Left colon (tissue), 2 donors: ENCODE measurements at places on chromosomes 5 and 9. TPM values are rescaled to one million over a fixed set of nuclear protein-coding genes. Genes with fewer than 3 reads are reported as not detected.

DNA sequence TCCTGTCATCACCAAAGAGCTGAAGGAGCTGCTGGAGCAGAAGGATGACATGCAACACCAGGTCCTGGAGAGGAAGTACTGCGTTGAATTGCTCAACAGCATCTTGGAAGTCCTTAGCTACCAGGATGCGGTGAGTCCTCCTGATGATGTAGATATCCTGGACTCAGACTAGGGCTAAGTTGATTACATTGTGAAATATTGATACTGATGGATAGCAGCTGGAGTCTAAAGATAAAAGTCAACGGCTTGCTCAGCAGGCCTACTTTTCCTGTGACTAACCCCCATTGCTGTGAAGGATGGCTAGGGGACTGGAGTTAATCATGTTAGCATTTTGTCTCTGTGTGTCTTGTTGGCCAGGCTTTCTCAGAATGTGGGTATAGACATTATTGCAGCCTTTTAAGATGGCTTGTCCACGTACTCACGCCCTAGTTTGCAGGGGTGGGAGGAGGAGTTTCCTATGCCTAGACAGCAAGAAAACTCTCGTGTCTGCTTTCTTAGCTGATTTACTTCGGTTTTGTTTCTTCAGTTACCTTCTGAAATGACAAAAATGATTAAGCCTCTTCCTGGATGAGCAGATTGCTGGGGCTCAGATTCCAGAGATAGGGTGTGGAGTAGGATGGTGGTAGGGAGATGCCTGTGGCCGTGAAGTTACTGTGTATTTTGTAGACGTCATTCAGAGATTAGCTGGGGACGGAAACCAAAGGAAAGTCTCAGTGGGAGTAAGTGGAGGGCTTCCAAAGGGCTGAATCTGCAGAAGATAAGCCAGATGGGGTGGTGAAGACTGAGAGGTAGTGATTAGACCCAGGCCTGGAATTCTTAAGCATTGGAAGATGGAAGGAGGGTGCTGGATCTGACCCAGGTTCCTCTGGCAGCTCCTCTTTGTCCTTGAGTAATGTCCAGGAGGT is 166.3 kb downstream of the DOCK2 start:
- DNase-seq = no peak

- no peak for DNase-seq
These were observed 25.9 kb upstream of the AP3B1 start for GRCh38 chr5:78320401-78320800.

- DNase-seq = no peak
These were observed 6.2 kb downstream of the NR6A1 start for GRCh38 chr9:124764774-124765438.

- DNase-seq = no peak
These were observed 27.1 kb downstream of the ABCA1 start for GRCh38 chr9:104900871-104901270.

The THOC3 gene
- 22.3 TPM for total RNA-seq

DNA sequence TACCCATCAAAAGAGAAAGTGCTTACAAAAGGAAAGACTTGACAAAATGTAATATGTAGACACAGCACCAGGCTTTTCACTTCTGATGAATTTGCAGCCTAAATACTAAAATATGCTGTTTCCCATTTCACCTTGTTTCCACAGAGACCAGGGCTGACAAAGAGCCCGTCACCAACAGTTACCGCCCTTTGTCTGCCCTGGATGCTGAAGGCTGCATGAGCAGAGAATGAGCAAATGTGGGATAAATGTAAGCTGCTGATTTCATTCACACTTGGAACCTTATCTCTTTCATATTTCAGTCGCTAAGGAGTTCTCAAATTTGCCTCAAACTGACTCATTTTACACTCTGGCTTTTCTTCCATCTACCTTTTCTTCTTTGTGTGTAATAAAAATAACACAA is 213.9 kb downstream of the TMEM167A start:
- no peak for DNase-seq

DNA sequence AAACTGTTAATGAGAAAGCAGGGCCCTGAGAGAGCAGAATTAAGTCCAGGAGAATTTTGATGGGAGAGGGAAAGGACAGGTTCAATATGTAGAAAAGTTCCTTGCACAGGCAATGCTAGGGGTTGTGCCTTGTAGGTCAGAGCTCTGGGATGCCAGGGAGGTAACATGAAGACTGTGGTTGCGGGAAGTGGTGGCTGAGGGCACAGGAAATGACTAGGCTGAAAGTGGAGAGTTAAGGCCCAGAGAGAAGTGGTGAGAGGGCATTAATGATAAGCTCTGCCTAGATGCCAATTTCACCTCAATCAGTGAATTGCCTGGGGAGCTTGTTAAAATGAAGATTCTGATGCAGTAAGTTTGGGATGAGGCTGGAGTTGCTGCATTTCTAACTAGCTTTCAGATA is 31.5 kb upstream of the PPP3R2 start:
- DNase-seq = no peak

The PCDHB9 gene
- total RNA-seq = 0.34 TPM

DNA sequence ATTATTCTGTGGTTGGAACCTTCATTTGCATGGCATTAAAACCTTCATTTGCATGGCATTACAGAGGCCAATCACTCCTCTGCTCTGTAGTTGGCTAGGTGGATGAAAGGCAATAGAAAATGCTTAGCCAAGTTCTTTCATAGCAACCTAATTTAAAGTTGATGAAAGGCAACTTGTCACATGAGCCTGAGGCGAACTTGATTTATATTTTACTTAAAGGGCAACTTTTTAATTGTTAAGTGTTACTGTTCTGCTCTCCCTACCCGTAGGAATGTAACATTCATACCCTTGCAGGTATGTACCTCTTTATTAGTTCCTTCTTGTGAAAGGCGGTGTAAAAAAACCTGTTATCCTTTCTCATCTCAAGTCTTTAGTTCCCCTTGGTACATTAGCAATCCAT is 7.9 kb upstream of the ERMP1 start:
- no peak for DNase-seq

The CDK9 gene
- total RNA-seq = 87.4 TPM

The TMEM215 gene
- total RNA-seq = not detected

The PCDHGB2 gene
- 1.6 TPM for total RNA-seq

GRCh38 chr5:81233080-81233634 is at the start of gene CKMT2:
CKMT2 (plus strand) TSS chr5:81233322; CDS start chr5:81251133, 17,811 bp downstream.
- DNase-seq = peak; percentile 72

The PCDHA1 gene
- total RNA-seq = not detected

GRCh38 chr9:127154003-127154389 is 31.6 kb upstream of the ANGPTL2 start:
- DNase-seq = no peak

GRCh38 chr9:98603821-98604383 is 104.8 kb downstream of the GABBR2 start:
- no peak for DNase-seq

The CAMK2A gene
- total RNA-seq = 0.21 TPM

The NXNL2 gene
- total RNA-seq = not detected

GRCh38 chr5:53027913-53028312 is 38.8 kb downstream of the ITGA2 start:
- DNase-seq = no peak

The SLC27A6 gene
- 0.18 TPM for total RNA-seq

- DNase-seq = no peak
These were observed 70.3 kb downstream of the INSYN2B start for GRCh38 chr5:169909945-169910344.

GRCh38 chr9:96256800-96257199 is 45.2 kb downstream of the HSD17B3 start:
- no peak for DNase-seq

The MZB1 gene
- 36.9 TPM for total RNA-seq

GRCh38 chr5:132370181-132370970 is 866 bp downstream of the SLC22A5 start:
- peak; percentile 43 for DNase-seq

DNA sequence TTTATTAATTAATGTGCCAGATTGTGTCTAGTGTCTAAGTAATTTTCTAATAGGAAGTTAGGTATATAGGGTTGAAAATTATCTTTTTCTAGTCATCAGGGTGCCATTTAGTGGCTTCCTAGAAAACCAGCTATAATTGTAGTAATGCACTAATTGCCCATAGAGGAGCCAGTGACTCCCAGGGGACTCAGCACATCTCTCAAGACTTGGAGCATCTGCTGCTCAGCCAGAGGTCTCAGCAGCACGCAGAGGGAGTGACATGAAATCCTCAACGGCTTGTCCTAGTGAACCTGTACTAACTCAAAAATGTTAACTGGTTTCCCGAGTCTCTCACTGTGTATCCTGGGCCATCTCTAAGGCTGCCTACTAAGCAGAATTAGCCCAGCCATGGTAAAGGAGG is 78.2 kb upstream of the MAN2A1 start:
- DNase-seq = no peak

DNA sequence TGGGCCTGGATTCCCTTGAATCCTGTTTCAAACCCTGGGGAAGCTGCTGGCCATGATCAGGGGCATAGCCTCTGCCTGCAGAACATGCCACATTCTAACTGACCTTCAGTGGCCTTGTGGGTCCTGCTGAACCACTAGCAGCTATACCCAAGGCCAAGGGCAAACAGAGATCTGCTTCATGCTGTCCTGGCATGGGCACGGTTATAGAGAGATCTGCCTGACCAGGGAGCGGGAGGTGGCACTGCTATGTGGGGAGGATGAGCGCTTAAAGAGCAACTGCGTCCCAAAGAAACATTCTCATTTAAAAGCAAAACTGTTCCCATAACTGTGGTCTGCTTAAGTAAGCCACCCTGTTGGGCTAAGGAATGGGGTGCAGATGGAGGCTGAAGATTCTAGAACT is 36.5 kb upstream of the SYNPO start:
- DNase-seq = no peak

The NREP gene
- 16.3 TPM for total RNA-seq

The SPARC gene
- total RNA-seq = 178 TPM

The POMT1 gene
- total RNA-seq = 31.0 TPM

The ANKDD1B gene
- 7.1 TPM for total RNA-seq

The CD180 gene
- total RNA-seq = 2.0 TPM

DNA sequence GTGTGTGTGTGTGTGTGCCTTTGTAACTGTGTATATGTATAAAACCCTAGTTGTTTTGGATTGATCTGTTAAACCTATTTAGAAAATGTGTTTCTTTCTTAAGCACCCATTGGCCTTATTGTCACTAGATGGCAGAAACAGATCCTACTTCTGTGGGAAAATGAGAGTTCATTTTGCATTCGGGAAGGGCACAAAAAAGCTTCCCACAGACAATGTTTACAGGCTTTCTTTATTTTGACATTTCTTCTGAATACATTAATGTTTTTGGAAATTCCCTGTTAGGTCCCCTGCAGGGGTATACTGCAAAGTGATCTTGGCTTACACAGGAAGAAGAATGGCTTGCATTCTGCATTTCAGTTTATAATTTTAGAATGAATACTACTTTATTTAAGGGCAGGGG is 481.8 kb upstream of the ARRDC3 start:
- no peak for DNase-seq

DNA sequence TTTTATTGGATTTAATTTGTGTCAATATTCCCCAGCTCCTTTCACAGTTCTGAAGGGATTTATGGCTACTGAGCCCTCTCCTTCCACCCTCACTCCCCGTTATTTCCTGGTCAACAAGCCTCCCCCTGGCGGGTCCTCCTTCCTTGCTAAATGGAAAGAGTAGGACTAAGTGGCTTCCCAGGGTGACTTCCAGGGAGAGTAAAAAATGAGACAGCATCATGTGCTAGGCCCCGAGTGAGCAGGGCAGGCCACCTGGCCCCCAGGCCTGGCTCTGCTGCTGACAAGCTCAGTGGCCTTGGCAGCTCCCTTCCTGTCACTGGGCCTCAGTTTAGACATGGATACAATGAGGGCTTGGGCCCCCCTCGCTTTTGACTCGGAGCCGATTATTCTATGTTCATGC is 201.3 kb downstream of the HSPA4 start:
- no peak for DNase-seq

The CLIC3 gene
- 3.8 TPM for total RNA-seq
